NCI-H1930 (cell line): ENCODE measurements at places on chromosomes 4 and X.

DNA sequence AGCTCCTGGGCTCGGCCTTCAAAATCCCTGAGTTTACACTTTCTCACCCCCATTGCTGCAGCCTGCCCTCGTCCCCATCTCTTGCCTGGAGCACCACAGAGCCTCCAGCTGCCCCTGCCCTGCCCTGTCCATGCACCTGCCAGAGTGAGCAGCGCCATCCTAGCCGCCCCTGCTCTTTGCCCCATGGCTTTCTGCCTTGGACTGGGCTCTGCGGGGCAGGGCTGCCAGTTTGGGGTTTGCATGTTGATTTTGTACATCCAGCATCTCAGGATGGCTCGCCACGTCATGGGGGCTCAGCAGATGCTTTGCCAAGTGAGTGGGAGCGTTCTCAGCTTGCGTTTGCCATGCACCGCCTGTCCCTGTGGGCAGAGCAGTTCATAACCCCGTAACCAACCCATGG is 67.1 kb upstream of the HGFAC start:
- DNase-seq: no peak

GRCh38 chr4:123747016-123747415 is 350.4 kb downstream of the SPRY1 start:
- no peak for DNase-seq

GRCh38 chrX:50497114-50497513 is 26.5 kb upstream of the DGKK start:
- DNase-seq: no peak

- DNase-seq: no peak
These were observed 55.1 kb downstream of the DMD start for GRCh38 chrX:33156152-33156726.

DNA sequence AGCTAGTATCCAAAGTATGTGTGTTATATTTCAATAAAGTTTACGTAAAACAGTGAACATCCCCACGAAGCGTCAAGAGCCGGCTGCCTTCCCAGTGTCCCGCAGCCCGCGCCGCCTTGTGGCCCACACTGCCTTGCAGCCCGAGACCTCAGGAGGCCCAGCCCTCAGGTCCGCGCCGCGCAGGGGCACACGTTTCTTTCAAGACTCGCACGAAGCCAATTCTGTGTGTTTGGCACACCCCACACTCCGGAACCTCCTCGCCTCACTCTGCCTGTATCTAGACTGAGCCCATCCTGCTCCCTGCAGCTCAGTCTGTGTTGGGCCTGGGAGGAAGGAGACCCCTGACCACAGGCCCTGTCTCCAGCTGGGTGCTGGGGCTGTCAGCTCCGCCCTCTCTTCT is 5.8 kb downstream of the LRPAP1 start:
- DNase-seq: no peak

DNA sequence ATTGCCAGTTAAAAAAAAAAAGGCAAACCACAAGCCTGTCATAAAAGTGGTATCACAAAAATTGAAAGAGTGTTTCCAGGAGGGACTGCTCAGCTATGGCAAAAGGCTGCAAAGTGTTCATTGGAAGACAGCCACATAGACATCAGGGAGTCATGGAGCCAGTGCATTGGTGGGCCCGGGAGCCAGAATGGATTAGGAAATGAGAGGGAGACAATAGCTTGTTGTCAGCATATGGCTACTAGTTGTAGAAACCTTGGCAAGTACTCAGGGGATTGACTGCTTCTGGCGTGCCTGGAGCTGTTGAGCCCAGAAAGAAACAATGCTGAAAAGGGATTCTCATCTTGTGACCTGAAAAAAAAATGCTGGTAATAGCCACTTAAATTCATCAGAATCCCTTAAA is 5.0 kb downstream of the GAR1 start:
- no peak for DNase-seq

DNA sequence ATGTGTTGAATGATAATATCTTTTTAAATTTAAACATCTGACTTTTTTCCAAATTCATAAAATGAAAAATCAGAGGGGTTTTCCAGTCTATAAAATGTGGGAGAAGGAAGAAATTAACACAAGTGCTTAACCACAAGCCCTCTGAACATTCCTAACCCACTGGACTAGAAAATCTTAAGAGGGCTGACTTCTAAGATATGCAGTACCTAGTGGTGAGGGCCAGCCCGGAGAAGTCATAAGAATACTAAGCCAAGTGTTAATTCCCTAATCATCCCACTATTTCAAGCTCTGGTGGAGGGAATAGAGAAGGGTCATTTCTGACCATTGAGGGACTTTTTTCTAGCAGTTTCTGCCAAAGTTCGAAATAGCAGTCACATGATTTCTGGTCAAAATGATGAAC is 86.9 kb upstream of the NEIL3 start:
- DNase-seq: no peak

GRCh38 chr4:158906073-158906472 is 137.2 kb downstream of the FNIP2 start:
- no peak for DNase-seq

- DNase-seq: no peak
These were observed 6.9 kb upstream of the RNF175 start for GRCh38 chr4:153766758-153767157.

DNA sequence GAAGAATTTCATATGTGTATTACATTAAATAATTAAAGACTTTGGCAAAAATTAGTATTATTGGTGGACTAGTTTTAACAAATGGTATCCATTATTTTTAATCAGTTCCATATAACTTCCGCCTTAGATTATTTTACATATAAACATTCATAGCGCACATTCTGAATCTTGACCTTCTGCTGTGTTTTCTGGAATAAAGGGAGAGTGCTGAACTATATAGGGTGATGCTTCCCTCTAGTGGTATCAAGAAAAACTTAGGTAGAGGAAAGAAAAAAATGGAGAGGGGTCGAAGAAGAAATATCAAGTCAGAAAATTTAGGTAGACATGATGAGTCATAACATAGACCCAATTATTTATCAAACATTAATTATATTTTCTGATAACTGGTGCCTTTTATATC is 155.6 kb upstream of the PACRGL start:
- no peak for DNase-seq
